Glutamatergic neuron (in vitro differentiated cells): ENCODE measurements at places on chromosomes 5 and 9.

GRCh38 chr9:131609099-131609830 is 63.9 kb downstream of the PRRT1B start:
- DNase-seq = no peak

DNA sequence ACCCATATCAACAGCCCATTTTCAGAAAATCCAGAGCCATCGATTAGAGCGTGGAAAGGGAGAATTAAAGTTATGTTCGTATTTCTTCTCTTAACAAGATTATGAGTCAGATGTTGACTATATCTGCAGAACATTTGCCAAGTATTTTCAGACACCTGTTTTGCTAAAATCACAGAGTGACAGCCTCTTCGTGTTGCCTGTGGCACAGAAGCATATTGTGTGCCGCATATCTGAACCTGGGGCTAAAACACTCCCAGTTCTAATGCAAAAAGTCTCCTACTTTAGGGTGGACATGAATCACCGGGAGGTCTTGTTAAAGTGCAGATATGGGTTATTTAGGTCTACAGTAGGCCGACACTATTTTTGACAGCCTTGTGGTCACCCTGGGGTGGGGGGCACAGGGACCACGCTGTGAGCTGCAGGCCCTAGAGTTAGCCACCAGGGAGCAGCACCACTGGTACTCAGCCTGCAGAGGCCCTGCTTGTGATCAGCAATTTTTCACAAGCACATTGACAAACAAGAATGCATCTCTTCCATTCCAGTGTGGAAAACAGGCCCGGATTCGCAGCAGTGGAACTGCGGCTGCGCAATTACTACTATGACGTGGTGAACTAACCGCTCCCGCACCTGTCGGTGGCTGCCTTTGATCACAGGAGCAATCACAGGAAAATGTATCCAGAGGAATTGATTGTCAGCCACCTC is 93.5 kb downstream of the SYK start:
- DNase-seq = peak; percentile 50

DNA sequence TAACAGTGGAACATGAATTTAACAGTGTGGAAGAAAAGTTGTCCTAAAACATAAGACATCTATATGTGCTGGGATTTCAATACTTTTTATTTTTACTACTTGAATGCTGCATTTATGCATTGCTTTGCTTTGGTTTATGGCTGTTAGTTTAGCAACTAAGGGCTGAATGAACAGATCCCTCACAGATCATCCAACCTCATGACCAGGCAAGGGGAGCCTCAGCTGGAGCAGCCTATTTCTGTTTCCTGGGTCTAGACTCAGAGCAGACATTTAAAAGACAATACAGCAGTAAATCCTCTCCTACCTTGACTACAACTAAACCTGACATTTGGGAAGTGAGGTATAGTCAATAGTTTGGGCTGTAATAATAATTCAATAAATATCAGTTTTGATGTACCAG is 163.3 kb downstream of the AUH start:
- no peak for DNase-seq

- no peak for DNase-seq
Measured at GRCh38 chr9:112396416-112396815, 16.5 kb downstream of the HSDL2 start.

DNA sequence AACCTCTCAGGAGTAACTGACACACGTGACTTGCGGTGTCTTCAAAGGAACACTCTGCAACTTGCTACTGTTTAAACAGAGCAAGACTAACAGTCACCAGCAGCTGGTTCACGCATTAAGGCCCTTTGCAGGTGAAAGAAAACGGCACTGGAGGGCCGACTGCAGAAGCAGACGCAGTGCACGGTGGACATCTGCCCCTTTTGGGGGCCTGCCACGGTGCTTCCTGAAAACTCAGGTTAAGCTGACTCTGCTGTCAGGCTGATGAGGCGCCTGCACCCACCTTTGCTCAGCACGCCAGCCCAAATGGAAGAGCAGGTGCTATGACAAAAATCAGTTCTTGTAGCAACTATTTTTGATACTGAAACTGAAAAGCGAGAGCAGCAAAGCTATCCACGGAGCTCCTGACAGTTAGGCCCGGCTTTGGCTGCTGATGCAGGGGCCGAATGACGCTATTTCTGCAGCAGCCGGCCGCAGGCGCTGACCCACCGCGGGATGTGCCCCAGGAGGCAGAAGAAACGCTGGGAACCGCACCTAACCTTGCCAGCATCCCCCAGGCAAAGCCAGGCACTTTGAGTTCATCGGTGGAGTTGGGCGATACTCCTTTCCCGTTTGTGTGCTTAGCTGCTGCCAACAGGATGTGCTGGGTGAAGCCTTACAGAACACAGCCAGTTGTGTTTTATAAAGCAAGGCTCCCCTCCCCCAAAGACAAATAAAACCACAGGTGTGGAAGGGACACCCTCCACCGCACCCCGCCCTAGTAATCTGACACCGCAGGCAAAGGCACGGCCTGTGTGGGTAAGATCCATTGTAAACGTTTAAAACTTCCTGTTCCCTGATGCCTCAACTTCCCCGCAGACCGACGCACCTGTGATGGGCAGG is 21.1 kb upstream of the TERT start:
- no peak for DNase-seq
